ENCODE measurements at places on chromosomes 11 and 22. TPM values are rescaled to one million over a fixed set of nuclear protein-coding genes. Genes with fewer than 3 reads are reported as not detected.

PHLDA2 gene
- 4.4 TPM for total RNA-seq

- no peaks in the 10 kb centered on the region for H3K36me3 ChIP-seq
- no peak overlapping the region for H3K27ac ChIP-seq
- DNase-seq = peak; percentile 25
- no peaks in the 10 kb centered on the region for H3K4me1 ChIP-seq
- H3K4me3 ChIP-seq = no peak overlapping the region
- H3K27me3 ChIP-seq = peaks cover 3% of the 10 kb centered on the region
Measured at GRCh38 chr11:35412285-35412684, 7.1 kb downstream of the SLC1A2 start.

DNA sequence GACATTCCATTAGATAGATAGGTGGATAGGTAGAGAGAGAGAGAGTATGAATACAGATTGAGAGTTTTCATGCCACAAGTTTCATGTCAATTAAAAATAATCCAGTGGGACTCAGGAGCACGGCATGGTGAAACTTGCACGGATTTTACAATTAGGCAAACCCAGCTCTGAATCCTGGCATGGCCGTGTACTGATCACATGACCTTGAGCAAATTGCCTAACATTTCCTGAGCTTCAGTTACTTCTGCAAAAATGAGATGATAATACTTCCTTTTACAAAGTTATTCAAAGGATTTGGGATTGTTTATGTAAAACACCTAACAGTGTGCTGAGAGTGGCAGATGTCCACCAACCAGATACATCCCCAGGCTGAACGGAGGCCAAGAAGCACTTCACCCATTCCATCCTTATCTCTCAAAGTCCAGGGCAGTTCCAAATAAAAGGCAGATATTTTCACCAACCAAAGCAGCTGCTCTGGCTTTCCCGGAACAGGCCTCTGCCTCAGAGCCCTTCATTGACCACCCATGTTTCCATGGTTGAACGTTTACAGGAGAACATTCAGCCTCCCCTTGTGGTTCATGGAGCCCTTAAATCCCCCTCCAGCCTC, 17.9 kb downstream of the APLNR start:
- peaks cover 6% of the 10 kb centered on the region for H3K4me1 ChIP-seq
- no peak overlapping the region for H3K4me3 ChIP-seq
- DNase-seq = peak; percentile 10
- no peaks in the 10 kb centered on the region for H3K36me3 ChIP-seq
- no peaks in the 10 kb centered on the region for H3K27me3 ChIP-seq

GRCh38 chr11:24949406-24949805, 452.6 kb downstream of the LUZP2 start:
- H3K4me3 ChIP-seq = no peak overlapping the region
- no peaks in the 10 kb centered on the region for H3K36me3 ChIP-seq
- H3K27me3 ChIP-seq = no peaks in the 10 kb centered on the region
- no peak overlapping the region for H3K27ac ChIP-seq
- no peak for DNase-seq
- H3K4me1 ChIP-seq = no peaks in the 10 kb centered on the region
